H7 (cell line): ENCODE measurements at places on chromosomes 16 and 17. TPM values are rescaled to one million over a fixed set of nuclear protein-coding genes. Genes with fewer than 3 reads are reported as not detected.

DNA sequence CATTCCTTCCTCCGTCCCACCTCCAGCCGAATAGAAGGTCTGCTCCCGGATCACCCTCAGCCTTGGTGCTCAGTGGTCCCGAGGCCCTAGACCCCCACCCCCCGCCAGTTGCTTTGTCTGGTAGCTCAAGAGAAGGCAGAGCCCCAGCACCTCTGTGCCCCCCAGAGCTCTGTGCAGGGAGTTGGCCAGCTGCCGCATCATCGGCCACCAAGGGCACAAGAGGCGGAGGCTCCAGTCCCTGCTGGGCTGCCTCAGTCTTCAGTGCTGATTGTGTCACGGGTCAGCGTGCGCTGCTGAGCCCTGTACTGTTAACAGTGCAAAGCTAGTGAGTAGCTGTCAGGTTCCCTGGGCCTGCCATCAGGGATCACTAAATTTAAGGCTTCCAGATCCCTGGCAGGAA is 22.2 kb upstream of the DRG2 start:
- no peak for DNase-seq

GRCh38 chr17:37820313-37820994 is 75.6 kb upstream of the HNF1B start:
- no peak for DNase-seq

DNA sequence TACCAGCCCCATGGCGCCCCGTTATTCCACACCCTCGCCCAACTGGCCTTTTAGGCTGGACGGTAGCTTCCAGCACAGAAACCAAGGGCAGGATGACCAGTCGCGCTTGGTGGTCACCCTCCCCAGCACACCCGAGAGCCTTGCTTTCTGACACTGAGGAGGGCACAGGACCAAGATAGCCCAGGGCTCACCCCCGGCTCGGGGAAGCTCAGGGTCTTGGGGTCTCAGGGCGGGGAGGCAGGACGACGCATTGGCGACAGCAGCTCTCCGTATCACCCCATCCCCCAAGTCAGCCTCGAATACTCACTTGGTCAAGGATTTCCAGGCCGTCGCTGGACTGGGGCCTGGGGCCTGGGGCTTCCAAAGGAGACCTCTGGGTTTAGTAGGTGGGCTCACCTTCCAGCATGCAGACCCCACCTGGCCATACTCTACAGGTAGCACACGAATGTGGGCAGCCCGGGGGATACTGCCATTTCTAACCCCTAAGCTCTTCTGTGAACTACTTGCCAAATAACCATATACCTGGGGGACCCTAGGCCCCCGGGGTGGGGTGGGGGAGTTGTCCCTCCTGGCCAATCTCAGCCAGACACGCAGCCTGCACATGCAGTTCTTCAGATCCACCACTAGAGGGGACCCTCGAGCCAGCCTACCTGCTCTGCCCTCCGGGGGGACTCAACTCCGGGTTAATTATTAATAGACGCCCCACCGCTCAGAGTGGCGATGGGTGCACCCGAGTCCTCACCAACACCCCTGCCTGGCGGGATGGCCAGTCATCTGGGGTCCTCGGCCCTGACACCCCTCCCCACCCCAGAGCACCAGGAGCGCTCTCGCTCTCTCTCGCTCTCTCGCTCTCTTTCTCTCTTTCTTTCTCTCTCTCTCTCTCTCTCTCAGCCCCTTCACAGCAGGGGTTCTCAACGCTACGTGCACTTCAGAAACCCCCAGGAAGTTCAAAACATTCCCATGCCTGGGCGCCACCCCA is 30.0 kb downstream of the TBC1D16 start:
- peak; percentile 98 for DNase-seq

DNA sequence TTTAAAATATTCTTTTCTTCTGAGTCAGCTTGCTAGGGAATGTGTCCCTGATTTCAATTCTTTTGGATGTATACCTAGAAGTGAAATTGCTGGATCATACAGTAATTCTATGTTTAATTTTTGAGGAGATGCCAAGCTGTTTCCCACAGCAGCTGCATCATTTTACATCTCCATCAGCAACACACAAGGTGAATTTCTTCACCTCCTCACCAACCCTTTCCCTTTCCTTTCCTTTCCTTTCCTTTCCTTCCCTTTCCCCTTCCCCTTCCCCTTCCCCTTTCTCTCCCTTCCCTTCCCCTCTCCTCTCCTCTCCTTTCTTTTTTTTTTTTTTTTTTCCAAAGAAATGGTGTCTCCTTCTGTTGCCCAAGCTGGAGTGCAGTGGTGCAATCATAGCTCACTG is 45.4 kb upstream of the BRD7 start:
- no peak for DNase-seq

DNA sequence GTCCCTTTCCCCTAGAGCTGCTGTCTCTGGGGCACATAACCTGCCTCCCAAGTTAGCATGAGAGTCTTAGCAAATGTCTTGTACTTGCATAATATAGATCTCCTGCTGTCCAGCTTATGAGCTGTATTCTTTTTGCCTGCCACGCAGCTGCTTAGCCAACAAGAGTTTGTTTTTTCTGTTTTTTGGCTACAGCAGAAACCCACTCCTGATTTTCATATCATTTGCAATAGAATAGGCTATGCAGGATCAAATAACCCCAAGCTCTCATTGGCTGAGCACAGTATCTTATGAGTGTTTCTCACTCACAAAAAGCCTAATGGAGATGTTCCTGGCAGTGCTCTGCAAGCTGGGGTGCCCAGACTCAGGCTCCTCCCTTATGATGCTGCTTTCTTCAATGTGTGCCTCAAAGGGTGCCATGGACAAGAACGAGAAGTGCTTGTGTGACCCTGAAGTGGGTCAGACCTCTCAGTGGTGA is 23.1 kb downstream of the B9D1 start:
- peak; percentile 68 for DNase-seq

- DNase-seq, result no peak
Measured at GRCh38 chr17:55546481-55546880, 35.2 kb upstream of the SMIM36 start.

- DNase-seq, result peak; percentile 87
Measured at GRCh38 chr16:30535777-30536190, 1.1 kb upstream of the ZNF747 start.

GRCh38 chr17:73021771-73022170 is 70.7 kb downstream of the SLC39A11 start:
- no peak for DNase-seq

Gene RAB37
- 2.5 and 3.5 TPM in 2 replicates for total RNA-seq

Gene PRR35
- total RNA-seq, result 0.28 and 0.85 TPM in 2 replicates

Gene AOC3
- 0.31 and 3.5 TPM in 2 replicates for total RNA-seq

Gene RBFOX1
- total RNA-seq, result 0.14 and 3.9 TPM in 2 replicates
